HS-5 (cell line): ENCODE measurements at places on chromosomes 11 and 22.

DNA sequence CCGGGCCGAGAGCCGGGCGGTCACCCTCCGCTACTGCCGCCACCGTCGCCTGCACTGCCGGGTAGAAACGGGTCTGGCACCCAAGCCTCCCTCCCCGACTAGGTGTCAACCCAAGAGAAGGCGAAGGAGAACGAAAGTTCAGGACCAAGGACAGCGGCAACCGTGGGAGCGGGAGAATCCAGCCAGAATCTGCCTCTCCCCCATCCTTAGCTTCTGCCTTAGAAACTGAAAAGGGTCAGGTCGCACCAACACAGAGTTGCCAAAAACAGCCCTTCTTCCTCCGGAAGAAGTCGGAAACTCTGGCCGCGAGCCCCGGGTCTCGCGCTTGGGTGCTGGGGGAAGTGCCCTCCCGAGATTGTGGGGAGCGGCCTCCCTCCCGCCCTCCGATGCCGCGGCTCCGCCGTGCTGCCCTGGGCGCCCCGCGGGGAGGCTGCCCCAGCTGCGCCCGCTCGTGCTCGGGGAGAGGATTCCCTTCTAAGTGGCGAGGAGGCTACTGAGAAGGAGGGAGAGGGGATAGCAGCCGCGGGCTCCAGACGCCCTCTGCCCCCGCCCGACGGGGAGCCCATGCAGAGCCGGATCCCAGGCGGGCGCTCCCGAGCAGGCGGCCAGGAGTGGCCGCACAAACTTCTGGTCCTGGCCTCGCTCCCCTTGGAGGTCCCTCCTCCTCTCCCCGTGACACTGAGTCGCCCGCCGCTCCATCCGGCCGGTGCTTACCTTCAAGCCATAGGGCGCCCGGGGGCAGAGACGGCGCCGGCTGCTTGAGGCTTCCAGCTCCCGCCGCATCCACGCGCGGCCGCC is 637 bp downstream of the DRD2 start:
- DNase-seq: peak; percentile 18

- DNase-seq: no peak
Observed at GRCh38 chr22:29149841-29150555, 55.7 kb upstream of the EMID1 start.

DNA sequence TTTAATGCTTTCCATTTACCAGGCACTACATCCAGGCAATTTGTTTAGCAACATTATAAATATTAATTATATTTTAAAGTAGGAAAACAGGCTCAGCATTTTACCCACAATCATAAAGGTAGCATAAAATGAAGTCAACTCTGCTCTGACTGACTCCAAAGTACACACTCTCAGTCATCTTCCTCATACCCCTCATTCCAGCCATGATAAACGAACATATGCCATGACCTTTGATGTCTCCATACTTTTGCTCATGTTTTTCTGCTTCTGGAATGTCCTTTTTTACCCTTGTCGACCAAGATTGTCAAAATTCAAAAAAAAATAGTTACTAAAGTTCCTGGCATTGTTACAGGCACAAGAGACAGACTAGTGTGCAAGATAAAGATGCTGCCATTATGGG is 77.7 kb upstream of the SOX6 start:
- DNase-seq: no peak

DNA sequence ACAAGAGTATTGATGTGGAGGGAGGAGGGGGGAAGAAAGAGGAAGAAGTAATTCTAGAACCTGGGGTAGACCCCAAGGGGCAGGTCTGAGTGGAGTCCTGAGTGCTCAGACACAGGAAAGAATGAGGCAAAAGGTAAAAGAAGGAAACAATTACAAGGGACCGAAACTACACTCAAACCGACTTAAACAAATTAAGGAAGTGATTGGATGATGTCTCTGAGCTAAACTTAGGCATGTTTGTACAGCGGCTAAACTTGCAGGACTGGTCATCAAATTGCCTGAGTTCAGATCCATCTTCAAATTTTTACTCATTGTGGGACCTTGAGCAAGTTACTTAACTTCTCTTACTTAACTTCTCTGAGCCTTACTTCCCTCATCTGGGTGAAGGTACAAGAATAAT is 86.3 kb upstream of the LRRC55 start:
- no peak for DNase-seq

GRCh38 chr11:103872748-103873147 is 163.7 kb upstream of the DDI1 start:
- DNase-seq: no peak

GRCh38 chr11:6746086-6746618 is 25.6 kb downstream of the OR2AG2 start:
- DNase-seq: no peak

GRCh38 chr11:1521382-1522080 is 35.0 kb upstream of the MOB2 start:
- no peak for DNase-seq

DNA sequence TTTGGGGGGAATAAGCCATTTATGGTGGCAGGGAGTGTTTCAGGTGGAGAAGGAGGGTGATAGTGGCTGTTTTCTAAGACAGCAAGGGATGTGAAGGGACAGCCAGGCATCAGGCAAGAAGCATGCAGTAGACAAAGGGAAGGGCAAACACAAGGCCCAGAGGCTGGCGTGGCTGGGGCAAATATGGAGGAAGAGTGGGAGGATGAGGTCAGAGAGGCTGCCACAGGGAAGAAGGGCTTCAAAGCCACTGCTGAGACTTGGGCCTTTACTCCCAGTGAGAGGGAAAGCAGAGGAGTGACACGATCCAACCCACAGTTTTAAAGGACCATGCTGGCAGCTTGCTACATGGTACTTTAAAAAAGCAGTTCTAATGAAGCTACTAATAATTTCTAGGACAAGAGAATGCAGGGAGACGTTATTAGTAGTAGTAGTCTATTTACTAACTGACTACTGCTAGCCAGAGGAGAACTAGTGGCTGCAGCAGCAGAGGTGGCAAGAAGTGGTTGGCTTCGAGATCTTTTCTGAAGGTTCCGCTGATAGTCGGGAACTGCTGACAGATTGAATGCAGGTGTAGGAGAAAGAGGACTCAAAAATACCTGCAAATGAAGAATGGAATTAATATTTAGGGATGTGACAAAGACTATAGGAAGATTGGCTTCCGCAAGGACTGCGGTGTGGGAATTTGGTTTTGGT is 13.7 kb downstream of the KMT5B start:
- no peak for DNase-seq

DNA sequence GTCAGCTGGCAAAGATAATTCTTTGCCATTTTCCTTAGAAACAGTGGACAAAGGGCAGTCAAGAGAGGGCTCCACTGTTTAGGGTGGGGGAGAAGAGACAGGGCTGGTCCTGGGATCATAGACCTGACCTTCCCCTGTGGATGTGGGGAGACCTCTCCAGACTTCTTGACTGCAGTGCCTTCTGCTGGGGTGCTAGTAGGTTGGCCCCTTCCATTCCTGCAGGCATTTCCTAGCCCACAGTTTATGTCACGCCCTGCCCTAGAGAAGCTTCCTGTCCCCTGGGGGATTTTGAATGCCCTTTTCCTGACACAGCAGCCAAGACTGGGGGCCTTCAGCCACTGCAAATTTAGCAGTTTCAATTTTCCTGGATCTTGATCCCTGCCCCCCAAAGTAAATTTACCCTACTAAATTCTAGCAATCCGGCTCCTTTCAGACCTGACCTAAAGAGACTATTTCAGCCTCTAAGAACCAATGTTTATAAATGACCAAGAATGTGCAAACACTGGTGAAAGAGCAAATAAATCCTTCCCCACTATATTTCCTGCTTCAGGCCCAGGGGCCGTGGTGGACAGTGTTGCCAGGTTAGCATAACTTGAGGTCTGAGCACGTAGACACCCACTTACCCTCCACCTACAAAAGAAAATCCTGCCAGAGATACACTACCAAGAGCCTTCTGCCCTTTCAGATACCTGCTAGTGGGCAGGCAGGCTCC is 58.4 kb downstream of the PPFIBP2 start:
- DNase-seq: no peak

DNA sequence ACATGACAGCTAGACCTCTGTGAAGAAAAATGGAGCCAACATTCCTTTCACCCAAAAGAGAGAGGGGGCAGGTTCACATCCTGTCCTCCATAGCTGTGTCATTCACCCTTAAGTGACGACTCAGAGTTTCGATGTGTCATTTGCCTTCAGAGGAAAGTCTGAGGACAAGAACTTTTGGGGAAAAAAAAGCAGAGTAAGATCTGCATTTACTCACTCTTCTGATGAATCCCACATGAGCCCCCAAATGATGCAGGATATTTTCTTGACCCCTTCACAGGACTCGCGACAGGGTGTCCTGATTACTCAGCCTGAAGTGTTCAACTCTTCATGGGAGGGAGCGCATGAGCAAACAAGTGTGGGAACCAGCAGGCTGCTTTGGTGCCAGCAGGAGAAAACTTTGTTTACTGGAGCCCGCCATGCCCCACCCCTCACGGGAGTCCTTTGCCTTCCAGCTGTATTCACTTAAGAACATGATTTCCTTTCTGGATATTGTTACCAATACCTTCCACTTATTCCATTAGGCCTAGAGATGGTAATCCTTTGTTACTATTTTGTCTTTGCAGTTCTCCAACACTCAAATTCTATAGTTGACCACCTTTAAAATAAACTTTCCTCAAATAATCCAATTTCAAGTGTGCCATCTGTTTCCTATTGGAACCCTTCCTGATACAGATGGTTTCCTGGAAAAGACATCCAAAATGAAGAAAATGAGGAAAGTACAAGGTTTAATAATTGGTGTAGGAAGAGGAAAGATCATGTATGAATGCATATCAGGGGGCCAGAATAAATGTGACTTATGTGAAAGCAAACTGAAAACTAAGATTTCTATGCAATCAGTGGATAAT is 729.8 kb downstream of the FAM181B start:
- peak; percentile 72 for DNase-seq

DNA sequence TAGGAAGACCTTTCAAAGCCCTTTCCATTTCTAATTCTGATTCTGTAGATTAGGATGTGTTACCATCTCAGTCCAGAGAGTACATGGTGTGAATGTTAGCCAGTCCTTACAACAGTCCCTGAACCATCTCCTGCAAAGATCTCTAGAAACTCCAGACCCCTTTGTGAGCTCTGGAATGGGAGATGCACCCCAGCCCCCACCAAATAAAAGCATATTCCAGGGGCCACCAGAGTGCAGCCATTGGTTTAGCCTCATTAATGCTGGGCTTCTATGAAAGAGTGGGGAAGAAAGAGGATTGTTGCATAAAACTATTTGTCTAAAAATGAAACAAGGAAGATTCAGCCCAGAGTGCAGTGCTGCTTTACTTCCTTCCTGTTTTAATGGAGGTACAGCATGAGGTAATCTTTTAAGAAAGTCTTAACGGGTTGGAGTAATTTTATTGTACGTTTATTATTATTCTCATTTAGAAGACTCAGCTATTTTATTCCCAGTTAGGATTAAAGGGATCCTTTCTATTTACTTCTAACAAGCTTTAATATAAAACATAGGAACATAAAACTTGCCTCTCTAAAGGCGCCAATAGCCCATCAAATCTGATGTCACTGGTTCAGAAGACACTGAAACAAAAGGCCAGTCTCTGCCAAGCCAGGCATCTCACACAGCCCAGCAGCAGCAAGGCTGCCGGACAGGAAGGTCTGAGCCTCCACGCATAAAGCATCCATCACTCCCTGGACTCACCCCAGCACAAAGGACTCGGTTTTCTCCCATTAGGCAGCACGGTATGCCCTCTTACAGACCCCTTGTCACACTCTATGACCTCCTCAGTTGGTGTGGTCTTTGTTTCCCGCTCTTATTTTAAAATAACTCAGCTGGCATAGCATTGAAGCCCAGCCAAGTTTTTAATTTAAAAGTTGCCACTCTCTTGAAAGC is 203.9 kb upstream of the BLID start:
- no peak for DNase-seq
